ENCODE measurements at places on chromosomes 11 and 22.

DNA sequence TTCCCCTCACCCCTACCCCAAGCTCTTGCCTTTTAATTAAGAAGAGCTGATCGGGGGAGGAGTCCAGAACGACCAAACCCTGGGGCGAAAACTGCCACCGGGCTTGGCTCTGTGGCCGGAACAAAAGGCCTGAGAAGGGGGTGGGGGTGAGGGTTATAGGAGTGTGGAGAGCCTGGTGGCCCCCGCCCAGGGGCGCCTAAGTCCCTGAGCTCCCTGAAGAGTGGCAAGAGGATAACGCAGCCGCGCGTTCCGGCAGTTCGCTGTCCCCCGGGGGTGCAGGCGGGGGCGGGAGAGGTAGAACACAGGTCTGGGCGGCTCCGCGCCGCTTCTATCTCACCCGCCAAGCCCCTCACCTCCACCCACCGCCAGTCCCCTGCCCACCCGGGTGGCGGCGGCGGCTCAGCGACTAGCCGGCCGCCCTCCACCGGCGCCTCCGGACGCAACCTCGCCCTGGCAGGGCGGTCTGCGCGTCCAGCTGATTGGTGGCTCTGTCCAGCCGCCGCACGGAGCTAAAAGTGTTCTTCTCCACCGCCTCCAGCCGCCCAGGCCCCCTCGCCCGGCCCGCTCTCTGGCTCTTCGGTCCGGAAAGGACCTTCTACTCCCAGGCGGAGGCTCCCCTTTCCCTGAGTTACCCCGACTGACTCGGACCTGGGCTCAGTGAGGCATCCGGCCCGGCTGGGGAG lies 18.7 kb upstream of the BDNF start:
- H3K4me1 ChIP-seq = no peaks in the 10 kb centered on the region
- H3K27me3 ChIP-seq = peaks cover 73% of the 10 kb centered on the region
- no peak overlapping the region for H3K27ac ChIP-seq
- no peak overlapping the region for H3K4me3 ChIP-seq
- peaks cover 21% of the 10 kb centered on the region for H3K36me3 ChIP-seq

GRCh38 chr11:115644856-115645255 lies 140.6 kb upstream of the CADM1 start:
- H3K36me3 ChIP-seq = no peaks in the 10 kb centered on the region
- H3K4me1 ChIP-seq = no peaks in the 10 kb centered on the region
- no peak overlapping the region for H3K27ac ChIP-seq
- peaks cover 9% of the 10 kb centered on the region for H3K27me3 ChIP-seq
- H3K4me3 ChIP-seq = no peak overlapping the region
- DNase-seq = no peak

DNA sequence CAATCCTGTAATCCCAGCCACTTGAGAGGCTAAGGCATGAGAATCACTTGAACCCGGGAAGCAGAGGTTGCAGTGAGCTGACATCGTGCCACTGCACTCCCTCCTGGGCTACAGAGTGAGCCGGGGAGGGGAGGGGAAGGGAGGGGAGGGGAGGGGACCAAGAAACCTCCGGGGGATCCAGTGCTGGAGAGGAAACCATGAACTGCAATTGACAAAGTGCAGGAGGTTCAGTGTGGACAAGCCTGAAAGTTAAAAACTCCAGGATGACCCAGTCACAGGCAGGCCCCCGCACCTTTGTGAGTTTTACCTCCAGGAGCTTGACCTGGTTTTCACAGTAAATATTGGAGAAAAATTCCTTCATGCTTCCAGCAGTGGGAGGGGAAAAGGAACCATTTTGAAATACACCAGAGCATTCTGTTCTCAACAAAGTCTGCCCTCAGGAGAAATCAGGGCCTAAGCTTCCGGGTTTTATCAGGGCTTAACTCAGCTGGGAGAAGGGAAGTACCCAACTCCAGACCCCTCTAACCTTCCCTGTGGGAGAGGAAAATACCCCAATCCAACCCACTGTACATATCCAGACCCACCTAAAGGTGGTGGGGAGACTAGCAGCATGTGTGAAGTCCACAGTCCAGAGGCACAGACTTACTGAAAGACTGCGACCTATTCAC lies 15.5 kb upstream of the ZFTA start:
- H3K36me3 ChIP-seq = no peaks in the 10 kb centered on the region
- H3K4me3 ChIP-seq = no peak overlapping the region
- H3K27me3 ChIP-seq = no peaks in the 10 kb centered on the region
- no peak overlapping the region for H3K27ac ChIP-seq

DNA sequence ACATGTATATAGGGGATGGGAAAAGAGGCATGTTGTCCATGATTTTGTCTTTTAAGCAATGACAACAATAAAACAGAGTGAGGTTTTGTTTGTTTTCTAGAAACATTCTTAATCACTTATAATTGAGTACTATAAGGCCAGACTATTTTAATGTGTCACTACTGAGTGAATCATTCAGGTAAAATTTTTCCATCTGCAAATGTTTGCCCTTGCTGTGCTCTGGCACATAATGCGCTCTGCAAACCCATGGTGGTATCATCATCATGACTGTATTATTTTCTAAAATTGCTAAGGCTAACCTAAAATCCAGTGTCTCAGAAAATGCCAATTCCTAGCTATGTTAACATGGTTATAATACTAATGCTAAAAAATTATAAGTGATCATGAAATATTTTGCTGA lies 261.2 kb downstream of the CADM1 start:
- no peak for DNase-seq
- no peaks in the 10 kb centered on the region for H3K4me1 ChIP-seq
- no peak overlapping the region for H3K27ac ChIP-seq
- no peaks in the 10 kb centered on the region for H3K27me3 ChIP-seq

- H3K4me1 ChIP-seq = peaks cover 41% of the 10 kb centered on the region
- DNase-seq = no peak
- H3K27ac ChIP-seq = peak overlapping the region; percentile 54
Observed at GRCh38 chr11:44065161-44065661, 859 bp upstream of the ACCS start.

DNA sequence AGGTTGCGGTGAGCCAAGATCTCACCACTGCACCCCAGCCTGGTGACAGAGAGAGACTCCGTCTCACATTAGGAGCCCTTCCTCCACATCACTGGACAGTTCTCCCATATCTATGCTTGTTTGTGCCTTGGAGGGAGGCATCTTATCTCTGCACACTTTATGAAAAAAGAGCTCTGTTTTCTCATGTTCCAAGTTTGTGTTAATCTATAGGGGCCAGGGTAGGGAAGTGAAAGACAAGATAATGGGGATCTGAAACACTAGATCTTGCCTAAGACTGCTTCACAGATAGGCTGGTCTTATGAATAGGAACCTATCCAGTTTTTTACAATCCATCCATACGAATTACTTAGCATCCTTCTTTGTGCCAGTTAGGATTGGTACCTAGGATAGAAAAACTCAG lies 17.1 kb downstream of the OR6Q1 start:
- no peaks in the 10 kb centered on the region for H3K36me3 ChIP-seq
- DNase-seq = no peak
- H3K4me3 ChIP-seq = no peak overlapping the region
- H3K27ac ChIP-seq = no peak overlapping the region
- H3K4me1 ChIP-seq = no peaks in the 10 kb centered on the region
- H3K27me3 ChIP-seq = peaks cover 13% of the 10 kb centered on the region

DNA sequence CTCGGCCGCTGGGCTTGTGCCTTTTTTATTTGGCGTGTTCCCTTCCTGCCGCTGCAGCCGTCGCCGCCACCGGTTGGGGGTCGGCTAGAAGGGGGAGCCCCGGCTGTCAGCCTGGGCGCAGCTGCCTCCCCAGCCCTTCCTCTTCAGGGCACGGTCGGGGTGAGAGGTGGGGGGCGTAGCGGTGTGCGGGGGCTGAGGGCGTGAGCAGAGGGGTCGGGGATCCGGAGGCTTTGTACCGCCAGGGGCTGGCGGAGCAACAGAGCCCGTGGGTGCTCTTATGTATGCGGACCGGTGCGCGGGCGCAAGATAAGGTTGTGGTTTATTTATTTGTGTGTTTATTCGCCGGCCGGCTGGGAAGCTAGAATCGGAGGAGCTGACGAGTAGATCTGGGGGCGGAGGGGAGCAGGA lies 477 bp downstream of the ZBTB16 start:
- H3K27ac ChIP-seq = peak overlapping the region; percentile 80
- peak overlapping the region; percentile 98 for H3K4me3 ChIP-seq
- H3K4me1 ChIP-seq = peaks cover 26% of the 10 kb centered on the region
- peaks cover 45% of the 10 kb centered on the region for H3K27me3 ChIP-seq
- DNase-seq = peak; percentile 60
- no peaks in the 10 kb centered on the region for H3K36me3 ChIP-seq

DNA sequence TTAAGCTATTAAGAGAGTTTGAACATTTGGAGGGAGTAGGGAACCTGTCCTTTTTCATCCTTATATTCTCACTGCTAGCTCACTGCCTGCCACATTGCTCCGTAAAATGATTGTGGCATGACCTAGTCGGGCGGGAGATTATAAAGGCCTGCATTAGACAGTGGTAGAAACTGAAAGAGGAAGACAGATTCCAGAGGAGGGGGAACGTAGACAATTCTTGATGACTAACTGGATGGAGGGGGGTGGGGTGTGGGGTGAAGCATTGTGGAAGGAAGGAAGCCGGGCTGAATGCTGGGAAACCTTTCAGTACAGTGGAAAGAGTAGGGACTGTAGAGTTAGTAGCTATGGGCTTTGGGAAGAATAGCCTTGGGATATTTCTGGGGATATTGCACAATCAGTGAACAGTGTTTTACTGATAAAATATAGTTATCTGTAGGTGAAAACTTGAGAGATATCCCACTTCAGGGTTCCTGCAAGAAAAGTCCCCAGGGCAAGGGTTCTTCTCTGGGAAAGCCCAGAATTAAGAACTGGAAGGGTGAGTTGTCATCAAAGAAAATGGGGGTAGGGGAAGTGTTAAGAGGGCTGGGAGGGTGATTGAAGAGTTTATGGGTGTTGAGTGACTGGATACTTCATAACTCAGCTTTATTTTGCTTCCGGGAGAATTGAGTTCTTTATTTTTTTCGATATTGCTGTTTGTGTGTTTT lies 2.1 kb downstream of the MED15 start:
- DNase-seq = peak; percentile 56
- H3K4me1 ChIP-seq = peaks cover 49% of the 10 kb centered on the region
- H3K4me3 ChIP-seq = peak overlapping the region; percentile 97

Measured in naive B cell (primary cell).